Inflammatory macrophage (primary cell): ENCODE measurements at places on chromosomes 1 and 21.
A peak's percentile ranks its signal among the peaks of the same experiment; 100 is the strongest.

DNA sequence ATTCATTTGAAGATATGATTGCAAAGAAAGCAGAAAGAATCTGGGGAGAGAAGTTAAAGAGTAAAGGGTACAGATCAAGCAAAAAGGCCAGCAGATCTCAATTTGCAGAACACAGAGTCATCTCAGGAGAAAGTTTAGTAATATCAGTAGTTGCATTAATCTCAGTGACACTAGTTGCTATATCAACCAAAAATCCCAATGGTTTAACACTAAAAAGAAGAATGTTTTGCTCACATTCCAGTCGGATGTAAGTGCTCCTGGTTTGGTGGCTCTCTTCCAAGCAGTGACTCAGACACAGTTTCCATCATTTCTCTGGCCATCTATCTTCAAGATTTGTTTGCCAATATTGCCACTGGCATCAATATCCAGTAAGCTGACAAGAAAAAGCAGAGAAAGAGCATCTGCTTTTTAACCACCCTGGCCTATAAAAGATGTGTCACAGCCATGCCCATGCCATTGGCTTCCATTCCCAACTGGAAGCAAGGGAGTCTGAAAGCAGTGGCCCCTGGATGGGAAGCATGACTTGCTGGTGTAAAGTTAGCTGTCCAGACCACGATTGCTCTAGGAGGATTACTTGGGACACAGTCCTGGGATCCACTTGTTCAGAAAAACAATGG is 45.5 kb upstream of the AIM2 start:
- DNase-seq = no peak

DNA sequence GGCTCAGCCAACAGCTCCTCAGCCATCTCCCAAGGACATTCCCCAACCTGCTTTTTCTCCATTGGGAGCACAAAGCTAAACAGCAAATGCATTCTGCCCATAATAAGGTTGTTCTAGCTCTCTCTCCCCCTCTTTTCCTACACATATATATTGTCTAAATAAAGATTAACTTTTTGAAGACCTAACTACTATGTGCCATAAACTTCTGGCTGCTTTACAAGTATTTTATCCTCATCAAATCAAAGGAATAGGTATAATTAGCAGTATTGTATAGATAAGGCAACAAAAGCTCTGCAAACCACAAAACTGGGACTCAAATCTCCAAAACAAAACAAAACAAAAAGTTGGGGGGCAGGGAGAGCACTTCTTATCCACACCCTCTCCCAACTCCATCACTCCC is 43.4 kb downstream of the TGFBR3 start:
- DNase-seq = no peak

DNA sequence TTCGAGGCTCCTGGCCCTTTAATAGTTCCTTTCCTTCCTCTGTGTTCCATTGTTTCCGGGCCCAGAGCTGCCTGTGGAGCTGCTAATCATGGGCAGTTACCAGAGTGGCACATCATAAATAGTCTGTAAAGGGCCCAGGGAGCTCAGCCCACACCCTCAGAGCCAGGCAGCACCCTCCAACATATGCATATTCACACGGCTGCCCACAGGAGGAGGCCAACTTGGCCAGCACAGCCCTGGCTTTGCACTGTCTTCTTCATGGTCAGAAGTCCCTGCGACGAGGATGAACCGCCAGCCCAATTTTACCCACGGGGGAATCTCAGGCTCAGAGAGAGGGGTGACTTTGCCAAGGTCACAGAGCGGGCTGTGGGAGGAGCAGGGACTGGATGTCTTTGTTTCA is 172.5 kb downstream of the TRABD2B start:
- DNase-seq = no peak

DNA sequence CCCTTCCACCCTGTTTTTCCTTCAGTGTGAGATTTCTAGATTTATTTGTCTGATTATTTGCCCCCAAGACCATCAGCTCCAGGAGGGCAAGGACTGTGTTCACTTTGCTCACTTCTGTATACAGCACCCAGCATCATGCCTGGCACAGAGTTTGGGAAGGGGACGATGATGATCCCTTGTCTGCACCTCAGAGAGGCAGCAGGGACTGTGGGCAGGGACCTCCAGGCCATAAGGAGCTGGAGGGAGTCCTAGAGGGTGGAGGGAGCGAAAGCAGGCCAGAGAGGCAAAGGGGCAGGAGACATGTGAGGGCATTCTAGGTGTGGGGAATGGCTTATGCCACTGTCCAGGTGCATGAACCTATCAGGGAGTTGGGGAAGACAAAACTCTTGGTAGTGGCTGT is 32.8 kb downstream of the H3-3A start:
- DNase-seq = no peak

- peak; percentile 42 for DNase-seq
Observed at GRCh38 chr1:210681158-210681557, 352.5 kb downstream of the HHAT start.

- no peak for DNase-seq
Observed at GRCh38 chr1:221638595-221638994, 103.3 kb downstream of the DUSP10 start.

GRCh38 chr1:93448292-93448982 is 519 bp downstream of the FNBP1L start:
- no peak for DNase-seq

- no peak for DNase-seq
Observed at GRCh38 chr21:38376693-38377092, 119.9 kb downstream of the KCNJ15 start.

DNA sequence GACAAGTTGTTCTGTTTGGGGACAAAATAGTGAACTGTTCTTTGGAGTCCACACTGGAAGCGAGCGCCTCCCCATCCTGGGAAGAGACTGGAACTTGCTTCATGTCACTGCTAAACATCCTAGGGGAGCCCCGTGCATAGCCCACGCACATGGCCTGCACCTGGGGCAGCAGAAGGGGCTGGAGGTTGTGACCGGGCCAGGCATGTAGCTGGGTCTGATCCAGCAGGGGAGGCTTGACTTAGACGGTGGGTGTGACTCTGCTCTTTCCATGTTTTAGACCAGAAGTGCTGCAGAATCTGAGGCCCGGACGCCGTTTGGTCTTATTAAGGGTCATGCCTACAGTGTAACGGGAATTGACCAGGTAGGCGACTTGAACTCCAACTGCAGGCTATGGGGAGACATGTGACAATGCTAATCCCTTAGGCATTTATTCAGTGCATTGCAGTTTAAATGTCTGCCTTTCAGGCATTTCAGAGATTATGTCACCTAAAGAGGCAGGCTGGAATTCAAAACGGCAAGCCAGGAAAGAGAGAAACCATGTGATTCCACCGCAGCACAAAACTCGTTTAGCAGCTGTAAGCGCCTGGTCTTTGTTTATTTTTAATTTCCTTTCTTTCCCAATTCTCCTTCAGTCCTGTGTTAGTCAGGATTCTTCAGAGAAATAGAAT is 21.8 kb downstream of the CAPN9 start:
- no peak for DNase-seq

GRCh38 chr1:112165375-112165774 is 175.9 kb upstream of the KCND3 start:
- no peak for DNase-seq

DNA sequence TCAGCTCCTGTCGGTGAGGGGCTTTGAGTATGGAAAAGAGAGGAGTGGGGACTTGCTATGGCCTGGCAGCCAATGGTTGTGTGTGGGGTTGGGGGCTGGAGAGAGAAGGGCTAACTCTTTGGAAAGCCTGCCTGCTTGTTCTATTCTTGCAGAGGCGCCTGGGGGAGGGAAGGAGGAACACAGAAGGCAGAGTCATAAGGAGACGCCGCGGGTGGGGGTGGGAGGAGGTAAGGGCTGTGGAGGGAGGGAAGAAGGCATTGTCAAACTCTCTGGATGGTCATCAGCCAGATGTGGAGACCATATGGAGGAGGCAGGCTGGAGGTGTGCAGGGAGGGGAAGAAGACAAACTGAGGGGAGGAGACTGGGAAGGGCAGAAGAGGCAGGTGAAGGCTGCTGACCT is 70.0 kb downstream of the PLXNA2 start:
- no peak for DNase-seq

DNA sequence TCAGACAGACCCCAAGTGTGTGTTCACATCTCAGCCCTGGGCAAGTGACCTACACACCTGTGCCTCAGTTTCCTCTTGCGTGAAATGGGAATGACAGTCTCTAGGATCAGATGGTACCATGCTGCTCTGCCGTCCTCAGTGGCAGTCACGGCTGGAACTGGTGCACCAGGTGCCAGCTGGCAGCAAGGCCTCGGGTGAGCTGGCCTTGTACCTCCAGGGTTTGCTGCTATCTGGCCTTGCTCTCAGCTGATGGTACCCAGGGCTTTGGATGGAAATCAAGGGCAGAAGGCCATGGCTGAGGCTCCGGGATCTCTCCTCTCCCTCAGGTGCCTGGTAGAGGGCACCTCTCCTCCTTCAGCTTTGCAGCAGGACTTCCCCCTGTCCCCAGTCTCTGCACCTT is 21.3 kb downstream of the TMEM201 start:
- no peak for DNase-seq

GRCh38 chr1:59814901-59815825 is at the start of gene HOOK1:
Gene HOOK1, plus strand, starts transcription at chr1:59814949. Its CDS starts 169 bp downstream, at chr1:59815118.
- DNase-seq = no peak

DNA sequence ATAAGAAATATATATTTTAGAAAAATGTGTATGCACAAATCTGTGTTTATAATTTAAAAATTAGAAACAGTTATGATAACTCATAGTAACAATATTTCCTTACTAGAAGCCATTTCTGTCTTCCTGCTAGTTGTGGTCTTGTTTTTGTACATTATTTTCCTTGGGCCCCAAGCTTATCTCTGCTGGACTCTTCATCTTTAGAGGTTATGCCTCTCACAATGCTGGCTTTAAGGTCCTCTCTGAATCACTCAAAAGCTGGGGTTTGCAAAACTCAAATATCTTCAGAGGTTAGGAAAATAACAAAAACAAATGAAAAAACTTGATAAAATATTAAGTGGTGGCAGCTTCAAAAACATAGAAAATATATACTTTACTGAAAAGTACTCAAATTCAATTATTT is 133.8 kb downstream of the PTPRC start:
- DNase-seq = no peak

- DNase-seq = no peak
Observed at GRCh38 chr1:51330331-51331201, at the start of gene TTC39A. Gene TTC39A, minus strand, starts transcription at chr1:51330562. Its CDS starts 85 bp downstream, at chr1:51330477.

DNA sequence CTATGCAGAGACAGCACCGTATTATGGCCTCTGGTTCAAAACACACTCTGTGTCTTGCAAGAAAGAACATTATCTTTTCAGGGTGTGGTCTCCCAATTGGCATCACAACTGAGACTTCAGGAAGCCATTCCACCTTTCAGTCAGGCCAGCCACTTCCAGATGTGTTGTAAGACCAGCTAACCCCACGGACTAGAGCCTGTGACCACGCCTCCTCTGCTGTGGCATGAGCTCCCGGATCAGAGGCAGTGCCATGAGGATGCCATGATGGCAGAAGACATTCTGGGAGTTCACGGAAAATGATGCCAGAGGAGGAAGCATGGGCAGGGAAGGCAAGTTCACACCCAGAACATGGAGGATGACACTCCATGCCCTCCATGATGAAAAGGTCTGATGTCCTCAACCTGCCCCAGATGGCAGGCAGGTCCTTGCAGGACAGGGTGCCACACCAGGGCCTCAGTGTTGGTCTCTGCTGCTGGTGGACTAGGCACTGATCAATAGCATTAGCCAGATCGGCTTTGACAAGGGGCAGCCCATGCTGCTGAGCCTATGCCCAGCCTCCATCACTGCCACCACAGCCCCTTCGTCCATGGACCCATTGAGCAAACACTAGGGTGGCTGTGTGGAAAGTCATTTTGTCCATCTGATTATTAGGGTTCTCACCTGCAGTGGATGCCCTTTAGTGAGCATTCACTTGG is 341.6 kb downstream of the MATN1 start:
- no peak for DNase-seq

- no peak for DNase-seq
Observed at GRCh38 chr1:53163291-53163768, 20.9 kb upstream of the SLC1A7 start.

DNA sequence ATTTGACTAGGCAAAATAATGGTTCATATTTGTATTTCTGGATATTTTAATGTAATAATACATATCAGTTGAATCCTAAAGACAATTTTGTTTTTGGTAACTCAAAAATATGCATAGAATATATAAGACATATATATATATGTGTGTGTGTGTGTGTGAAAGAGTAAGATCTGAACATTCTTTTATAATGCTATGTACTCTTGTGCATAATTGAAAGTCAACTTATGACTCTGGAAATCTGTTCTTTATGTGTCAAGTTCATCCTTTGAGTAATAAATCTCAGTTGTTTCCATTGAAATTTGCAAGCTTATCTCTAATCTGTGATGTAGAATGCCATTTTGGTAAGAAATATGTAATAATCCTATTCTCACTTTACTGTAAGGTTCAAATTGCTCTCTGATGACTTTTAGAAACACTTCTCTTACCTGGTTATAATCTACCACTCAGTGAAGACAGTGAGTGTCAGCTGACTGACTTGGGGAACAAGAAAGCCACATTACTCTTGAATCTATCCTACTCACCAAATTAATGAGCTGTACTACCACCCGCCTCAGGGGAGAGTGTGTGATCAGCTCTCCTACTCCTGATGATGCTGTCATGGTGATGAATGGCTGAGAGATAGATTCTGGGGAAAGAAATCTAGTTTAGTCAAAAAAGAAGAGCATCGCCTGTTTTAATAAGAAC is 15.0 kb upstream of the NEK7 start:
- DNase-seq = no peak
